ENCODE measurements at places on chromosomes 3 and 15.
A peak's percentile ranks its signal among the peaks of the same experiment; 100 is the strongest.

- no peak for DNase-seq
These were observed 86.8 kb downstream of the TMCO5A start for GRCh38 chr15:38021259-38021658.

DNA sequence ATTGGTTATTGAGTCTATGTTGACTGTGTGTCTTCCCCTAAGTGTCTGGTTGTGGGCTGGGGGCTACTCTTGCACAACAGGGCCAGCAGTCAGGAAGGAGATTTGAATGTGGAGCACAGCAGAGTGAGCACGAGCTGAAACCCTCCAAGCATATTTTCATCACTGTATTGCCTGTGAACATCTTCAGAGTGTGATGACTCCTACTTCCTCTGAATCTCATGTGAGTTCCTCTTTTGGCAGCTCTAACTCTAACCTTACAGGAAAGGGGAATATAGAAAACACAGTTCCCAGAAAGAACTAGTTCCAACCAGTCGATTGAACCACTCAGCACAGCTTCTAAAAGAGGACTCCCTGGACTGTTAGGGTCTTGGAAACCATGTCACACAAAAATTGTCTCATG is 211.6 kb downstream of the RAP2B start:
- DNase-seq: peak; percentile 12

- no peak for DNase-seq
These were observed 14.8 kb downstream of the MRPS11 start for GRCh38 chr15:88482263-88482662.

GRCh38 chr15:73919706-73920105 is 6.6 kb upstream of the LOXL1 start:
- DNase-seq: no peak

- no peak for DNase-seq
These were observed 15.2 kb downstream of the GNAI2 start for GRCh38 chr3:50251220-50251619.

GRCh38 chr3:158159714-158160113 is 49.8 kb downstream of the RSRC1 start:
- no peak for DNase-seq

- no peak for DNase-seq
These were observed 53.5 kb upstream of the CCDC54 start for GRCh38 chr3:107323723-107324122.

DNA sequence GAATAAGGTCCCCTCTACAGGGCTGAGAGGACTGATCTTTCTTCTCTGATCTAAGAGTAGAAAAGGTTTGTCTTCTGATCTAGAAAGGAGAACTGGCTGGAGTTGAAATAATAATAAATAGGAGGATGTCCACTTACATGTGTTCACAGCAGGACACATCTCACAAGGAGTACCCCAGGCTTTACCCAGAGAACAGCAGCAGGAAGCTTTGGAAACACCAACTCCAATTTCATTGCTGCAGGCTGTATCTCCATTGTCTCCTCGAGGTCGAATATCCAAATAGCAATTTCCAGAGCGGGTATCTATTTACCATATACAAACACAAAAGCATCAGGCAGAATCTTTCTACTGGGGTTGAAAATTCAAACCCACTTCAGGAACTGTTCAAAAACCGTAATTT is 136.6 kb downstream of the DUT start:
- no peak for DNase-seq

GRCh38 chr3:38578081-38578475 is 71.4 kb downstream of the SCN5A start:
- no peak for DNase-seq

DNA sequence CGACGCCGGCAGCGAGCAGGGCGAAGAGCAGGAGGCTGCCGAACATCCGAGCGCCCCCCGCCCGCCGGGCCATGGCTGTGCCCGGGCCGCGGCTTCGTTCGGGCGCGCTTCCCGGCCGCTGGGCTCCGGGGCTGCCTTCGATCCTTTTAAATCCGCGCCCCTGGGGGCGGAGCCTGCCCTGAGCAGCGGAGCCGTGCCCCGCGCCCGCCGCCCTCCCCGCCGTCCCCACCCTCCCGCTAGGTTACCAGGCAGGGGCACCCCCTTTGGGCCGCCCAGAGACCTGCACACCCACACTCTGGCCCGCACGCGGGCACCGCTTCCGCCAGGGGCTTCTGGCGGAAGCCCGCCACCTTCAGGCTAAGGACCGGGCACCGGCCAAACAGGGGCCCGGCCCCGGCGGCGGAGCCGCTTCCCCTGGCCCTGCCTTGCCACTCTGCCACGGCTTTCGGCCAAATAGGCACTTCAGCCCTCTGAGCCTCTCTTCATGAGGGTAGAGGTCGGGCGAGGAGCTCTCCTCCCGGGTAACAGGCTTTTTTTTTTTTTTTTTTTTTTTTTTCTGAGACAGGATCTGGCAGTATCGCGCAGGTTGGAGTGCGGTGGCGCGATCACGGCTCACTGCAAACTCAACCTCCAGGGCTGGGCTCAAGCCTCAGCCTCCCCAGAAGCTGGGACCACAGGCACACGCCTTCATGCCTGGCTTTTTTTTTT is at the start of gene NMB:
TSS of gene NMB (minus strand) at position 120 of the 708 bp plus-strand sequence. CDS start at position 73, 47 bp downstream.
- DNase-seq: peak; percentile 93

GRCh38 chr15:40266828-40267304 is 16.0 kb downstream of the ANKRD63 start:
- DNase-seq: no peak

GRCh38 chr3:49161808-49162530 is 4.2 kb downstream of the CCDC71 start:
- DNase-seq: no peak

GRCh38 chr3:42067326-42067725 is 23.8 kb upstream of the TRAK1 start:
- DNase-seq: peak; percentile 92

DNA sequence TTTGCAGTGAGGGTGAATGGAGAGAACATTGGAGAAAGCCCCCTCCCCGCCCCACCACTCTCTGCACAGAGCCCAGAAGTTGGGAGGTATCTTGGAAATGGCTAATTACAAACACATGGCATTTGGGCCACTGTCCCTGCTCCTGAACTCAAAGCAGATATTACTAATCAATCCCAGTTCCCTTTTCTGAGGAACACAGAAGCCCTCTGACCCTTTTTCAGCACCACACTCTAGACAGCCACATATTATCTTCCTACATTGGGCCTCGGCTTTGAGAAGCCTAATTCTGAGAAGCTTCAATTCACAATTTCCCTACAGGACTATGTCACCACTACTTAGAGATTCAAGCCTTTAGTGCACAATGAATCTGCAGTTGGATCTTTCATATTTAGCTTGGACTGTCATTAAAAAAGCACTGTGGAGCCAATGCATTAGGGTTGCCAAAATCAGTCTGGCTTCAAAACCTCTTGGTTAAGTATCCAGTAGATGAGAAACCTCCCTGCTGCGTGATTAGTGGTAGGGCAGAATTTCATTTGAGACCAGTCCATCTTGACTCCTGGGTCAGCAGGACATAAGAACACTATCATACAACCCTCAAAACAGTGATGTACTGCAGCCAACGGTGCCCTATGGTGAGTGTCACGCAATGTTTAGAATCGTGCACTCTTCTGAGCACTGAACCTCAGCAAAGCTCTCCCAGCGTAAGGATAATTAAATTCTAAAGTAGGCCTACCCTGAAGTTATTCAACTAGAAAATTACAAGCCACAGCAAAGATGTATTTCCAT is 26.1 kb downstream of the MGLL start:
- DNase-seq: no peak

GRCh38 chr15:45714590-45715488 is 80.0 kb downstream of the SQOR start:
- DNase-seq: peak; percentile 35

DNA sequence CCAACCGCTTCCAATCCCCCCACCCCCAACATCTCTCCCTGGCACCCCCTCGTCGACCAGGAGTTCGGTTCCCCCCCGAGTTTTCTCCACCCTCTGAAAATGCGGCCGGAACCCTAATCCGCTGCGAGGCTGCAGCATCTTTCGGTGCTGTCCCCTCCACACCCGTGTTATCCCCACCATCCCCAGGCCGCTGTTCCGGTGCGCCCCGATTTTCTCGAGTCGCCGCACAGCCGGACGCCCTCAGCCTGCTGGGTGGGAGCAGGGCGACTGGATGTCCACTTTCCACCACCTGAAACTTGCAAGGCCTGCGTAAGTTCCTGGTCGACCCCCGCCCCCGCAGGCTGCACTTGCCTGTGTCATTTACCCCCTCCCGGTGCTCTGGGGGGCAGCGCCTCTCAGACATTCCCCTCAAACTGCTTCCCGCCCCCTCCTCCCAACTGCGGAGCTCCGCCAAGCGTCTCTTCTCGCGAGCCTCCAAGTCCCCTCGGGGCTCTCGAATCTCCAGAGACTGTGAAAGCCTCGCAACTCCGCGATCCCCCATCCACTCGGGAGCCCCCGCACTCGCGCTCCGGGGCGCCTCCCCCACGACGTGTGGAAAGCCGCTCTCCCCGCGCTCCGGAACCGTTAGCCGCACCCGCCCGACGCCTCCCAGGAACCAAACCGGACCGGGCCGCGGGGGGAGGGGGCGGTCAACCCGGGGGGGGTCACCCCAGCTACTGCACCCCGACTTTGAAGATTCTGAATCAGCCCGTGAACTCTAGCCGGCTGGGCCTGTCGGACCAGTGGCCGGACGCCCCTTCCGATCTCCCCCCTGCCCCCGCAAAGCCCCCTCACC is 566 bp downstream of the ETV5 start:
- DNase-seq: peak; percentile 60

GRCh38 chr3:36302626-36303025 is 77.7 kb upstream of the STAC start:
- DNase-seq: no peak

Measured in B cell (primary cell).